ENCODE measurements at places on chromosomes 7 and 10.

- DNase-seq = no peak
Observed at GRCh38 chr7:152979376-152979775, 219.8 kb downstream of the ACTR3B start.

DNA sequence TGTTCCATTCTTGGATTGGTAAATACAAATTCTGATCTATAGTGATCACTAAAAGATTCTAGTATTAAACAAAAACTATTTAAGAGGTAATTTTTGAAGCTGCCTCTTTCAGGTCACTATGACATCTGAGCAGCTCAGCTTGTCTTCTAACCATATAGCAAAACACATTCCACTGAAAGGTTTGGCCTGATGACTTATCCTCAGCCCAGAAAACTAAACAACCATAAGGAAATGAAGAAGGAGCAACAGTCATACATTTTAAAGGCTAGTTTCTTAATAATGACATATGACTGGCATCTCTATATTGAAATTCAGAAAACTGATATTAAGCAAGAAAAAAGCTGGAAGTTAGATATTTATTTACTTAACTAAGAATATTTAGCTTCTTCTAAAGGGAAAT is 24.6 kb downstream of the NT5C2 start:
- no peak for DNase-seq

GRCh38 chr10:15703151-15703880 is 16.4 kb downstream of the ITGA8 start:
- DNase-seq = no peak

- DNase-seq = peak; percentile 16
Observed at GRCh38 chr7:111953611-111954010, 252.6 kb downstream of the DOCK4 start.

DNA sequence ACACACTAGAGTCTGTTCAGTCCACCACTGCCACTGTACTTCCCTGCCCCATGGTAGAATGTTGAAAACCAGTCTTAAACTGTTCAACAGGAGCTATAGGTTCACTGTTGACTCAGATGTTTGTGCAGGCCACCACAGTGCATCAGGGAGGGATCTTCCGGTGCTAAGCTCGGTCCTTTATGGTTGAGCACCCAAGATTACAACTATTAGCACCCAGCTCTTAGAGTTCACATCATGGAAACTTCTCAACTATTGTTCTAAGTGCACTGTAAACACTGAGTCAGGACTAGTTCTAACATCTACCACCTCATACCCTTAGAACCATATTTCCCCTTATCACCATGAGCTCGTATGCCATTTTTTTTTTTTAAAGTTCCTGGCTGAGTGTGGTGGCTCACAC is 97.1 kb upstream of the MXI1 start:
- no peak for DNase-seq

DNA sequence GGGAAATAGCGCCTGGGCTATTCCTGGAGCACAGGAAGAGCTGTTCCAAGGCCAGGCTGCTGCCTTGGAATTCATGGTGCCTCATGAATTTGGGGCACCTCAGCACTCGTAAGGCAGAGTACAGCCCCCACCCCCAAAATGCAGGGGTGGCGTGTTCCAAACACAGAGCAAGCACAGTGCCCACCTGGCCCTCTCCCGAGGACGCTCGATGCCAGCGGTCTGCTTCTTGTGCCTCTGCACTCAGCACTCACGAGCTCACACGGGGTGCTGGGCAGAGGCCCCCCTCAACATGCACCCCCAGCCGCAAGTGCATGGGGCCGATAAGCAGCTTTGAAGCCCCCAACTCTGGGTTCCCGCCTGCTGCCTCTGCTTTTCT is 60.1 kb downstream of the ZRANB1 start:
- no peak for DNase-seq

DNA sequence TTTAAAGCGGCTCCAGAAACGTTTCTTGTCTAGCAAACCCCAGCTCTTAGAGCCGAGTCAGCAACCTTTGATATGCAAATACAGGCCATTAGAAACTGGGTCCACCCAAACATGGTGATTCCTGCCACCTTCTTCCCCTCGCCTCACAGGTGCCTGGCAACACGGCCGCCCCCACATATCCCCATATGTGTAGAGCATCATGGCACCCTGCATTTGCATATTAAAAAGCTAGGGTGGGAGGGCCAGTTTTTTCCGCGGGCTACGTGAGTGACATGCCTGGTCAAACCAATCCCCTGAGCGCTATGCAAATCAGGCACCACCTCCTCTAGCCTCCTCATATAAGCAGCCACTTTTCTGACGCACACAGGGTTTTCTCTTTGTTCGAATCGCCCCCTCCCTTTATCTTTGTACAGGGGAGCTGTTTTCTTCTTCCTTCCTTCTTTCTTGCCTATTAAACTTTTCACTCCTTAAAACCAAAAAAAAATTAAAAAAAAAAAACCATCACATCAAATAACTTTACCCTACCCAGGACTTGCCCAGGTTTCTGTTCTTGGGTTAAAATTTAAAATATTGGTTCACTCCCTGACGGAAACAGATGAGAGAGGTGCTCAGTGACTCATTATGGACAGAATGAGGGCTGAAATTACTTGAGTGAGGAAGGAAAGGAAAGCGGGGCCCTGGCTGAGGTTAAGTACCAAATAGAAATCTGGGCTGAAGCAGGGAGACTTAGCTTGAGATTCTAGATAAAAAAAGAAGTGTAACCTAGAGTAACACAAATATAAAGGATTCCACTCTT is 59.8 kb downstream of the COA1 start:
- no peak for DNase-seq

DNA sequence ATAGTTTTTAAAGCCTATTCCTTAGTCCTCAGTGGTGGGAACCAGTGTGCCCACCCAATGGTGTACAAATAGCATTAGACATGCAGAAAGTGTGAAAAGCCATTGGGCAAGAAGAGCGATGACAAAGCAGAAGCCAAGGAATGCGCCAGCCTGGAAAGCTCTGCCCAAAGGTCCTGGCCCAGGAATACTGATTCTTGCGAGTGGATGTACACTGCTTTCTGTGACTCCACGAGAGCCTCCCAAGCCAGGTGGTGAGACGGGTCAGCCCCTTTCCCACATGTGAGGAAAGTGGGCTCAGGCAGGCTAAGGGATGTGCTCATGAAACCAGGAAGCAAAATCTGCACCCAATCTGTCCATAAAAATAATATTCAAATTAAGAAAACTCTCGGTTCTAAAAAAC is 106.6 kb downstream of the ADCY1 start:
- DNase-seq = no peak

- DNase-seq = no peak
Observed at GRCh38 chr10:74988054-74988775, 123.2 kb upstream of the SAMD8 start.

GRCh38 chr10:86187499-86188239 is 178.9 kb downstream of the GRID1 start:
- no peak for DNase-seq

DNA sequence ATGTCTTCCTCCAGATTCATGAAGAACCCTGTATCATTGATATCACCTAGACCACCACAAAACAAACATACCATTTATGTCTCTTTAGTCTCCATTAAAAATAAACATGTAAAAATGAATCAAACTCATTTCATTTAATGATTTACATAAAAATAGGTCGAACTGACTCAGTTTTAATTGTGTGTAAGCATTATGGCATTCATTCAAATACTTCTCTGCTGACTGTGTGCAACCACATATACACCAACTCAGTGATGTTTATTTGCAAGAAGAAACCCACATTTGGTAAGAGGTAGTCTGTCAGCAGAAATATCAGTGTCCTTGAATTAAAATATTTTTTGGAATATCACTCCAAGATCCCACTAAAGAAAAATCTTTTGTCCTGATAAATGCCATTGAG is 30.5 kb downstream of the ABCB1 start:
- DNase-seq = no peak

DNA sequence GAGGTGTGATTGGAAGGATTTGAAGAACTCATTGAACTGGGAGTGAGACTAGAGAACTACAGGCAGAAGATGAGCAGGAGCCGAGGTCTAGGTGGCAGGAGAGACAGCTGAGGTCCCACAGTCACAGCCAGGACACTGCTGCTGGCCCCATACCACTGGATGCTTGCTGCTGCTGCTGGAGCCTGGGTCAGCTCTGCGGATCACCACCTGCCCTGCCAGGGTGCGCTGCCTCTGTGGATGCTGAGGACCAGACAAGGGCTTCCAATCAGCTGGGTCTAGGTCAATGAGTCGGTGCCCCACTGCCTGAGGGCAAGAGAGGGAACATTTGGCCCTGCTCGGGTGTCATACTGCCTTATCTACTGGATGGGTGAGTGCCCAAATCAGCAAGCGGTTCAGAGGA is 94.4 kb downstream of the FRMD4A start:
- no peak for DNase-seq

DNA sequence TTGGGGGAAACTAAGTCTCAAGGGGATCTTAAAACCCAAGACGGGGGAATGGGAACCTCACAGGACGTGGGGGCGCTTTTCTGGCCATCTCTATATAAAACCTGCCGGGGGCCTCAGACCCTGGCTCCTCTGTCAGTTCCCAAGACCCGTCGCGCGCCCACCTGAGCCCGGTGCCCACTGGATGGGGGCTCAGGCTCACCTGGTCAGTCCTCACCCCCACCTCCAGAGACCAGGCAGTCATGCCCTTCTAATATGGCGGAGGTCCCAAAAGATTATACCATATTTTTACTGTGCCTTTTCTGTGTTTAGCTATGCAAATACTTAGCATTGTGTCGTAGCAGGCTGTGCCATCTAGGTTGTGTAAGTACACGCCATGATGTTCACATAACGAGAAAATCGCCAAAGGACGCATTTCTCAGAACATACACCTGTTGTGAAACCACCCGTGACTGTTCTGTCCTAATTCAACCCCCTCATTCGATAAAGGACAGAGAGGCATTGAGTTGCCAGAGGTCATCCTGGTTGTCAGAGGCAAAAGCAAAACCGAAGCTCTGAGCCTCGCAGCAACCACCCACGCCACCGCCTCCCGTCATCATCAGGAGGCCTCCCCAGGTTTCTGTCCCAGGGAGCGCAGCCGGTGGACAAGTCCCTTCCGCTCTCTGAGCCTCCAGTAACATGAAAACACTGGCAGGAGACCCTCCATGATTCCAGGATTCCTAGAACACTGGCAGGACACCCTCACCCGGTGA is 28.9 kb downstream of the OAT start:
- no peak for DNase-seq

- no peak for DNase-seq
Observed at GRCh38 chr7:132828502-132828901, 252.2 kb upstream of the PLXNA4 start.

GRCh38 chr7:70788276-70788675 is 343.7 kb upstream of the GALNT17 start:
- no peak for DNase-seq

GRCh38 chr10:106467506-106467905 is 697.0 kb downstream of the SORCS1 start:
- DNase-seq = no peak

DNA sequence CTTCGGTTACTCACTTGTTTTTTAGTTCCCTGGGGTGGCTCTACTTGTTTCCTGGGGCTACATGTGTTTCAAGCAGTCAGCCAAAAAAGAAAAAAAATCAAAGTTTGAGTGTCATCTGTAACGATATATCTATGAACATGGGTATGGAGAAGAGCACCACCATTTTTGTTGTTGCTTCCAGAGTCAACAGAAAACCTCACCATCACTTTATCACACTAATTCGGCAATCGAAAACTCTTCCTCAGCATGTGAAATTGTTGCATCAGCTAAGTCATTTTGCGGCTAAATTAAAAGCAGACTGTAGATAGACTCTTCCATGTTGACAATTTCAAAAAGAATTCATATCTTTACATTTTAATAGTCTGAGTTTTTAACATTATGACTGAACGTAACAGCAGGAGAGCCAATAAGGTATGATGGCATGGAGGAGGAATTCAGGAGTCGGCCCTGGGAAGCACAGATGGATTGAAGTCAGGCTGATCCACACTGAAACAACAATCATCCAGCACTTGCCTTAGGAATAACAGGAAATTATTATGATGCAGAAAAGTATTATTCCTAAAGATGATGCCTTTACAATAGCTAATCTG is 455.7 kb upstream of the KLF6 start:
- DNase-seq = no peak

DNA sequence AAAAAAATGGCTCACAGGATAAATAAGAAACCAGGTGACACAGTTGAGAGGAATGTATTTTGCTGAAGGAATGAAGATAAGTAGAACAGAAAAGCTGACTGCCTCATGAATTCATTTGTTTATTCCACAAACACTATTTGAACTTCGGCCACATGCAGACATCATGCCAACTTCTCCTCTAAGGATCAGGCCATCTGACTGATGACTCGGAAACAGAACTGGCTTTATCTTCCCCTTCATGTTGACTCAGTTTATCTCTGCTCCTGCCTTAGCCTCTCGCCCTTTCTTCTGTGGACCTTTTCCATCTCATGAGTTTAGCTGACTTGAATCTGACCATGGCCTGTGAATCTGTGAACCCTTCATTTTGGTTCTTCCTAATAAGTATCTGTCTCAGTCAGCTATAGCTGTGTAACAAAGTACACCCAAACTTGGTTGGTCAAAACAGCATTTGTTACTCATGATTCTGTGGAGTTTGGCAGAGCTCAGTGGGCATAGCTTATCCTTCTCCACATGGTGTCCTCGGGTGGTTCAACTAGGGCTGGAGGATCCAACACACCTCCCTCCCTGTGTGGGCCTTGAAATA is 44.0 kb upstream of the GRID1 start:
- DNase-seq = no peak

GRCh38 chr7:121337398-121337797 is 8.6 kb downstream of the WNT16 start:
- no peak for DNase-seq

DNA sequence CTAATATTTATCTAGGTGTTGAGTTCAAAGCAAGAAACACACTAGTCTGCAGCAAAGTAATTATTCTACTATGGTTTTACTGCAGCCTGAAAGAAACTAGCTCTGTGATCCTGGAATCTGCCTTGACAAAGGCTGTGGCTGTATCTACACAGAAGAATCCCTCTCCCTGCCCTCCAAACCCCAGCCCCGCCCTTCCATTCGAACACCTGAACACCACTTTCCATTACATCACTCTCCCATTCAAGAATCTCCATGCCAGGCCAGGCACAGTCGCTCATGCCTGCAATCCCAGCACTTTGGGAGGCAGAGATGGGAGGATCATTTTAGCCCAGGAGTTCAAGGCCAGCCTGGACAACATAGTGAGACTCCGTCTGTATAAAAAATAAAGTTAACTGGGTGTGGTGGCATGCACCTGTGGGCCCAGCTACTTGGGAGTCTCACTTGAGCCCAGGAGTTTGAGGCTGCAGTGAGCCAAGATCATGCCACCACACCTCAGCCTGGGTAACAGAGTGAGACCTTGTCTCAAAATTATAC is 23.3 kb downstream of the LRRC20 start:
- no peak for DNase-seq

- DNase-seq = no peak
Observed at GRCh38 chr10:62843600-62843999, 27.4 kb upstream of the EGR2 start.

- DNase-seq = no peak
Observed at GRCh38 chr7:114160925-114161324, 242.1 kb upstream of the PPP1R3A start.

GRCh38 chr10:131556897-131557495 is 245.5 kb upstream of the TCERG1L start:
- DNase-seq = no peak

GRCh38 chr7:46942574-46942973 is 639.3 kb downstream of the TNS3 start:
- no peak for DNase-seq

GRCh38 chr10:60496181-60496580 is 106.5 kb upstream of the ANK3 start:
- DNase-seq = no peak

GRCh38 chr7:110604206-110604605 is 486.7 kb upstream of the LRRN3 start:
- no peak for DNase-seq

Measured in DMS79 treated with DMSO at 0.1 percent for 48 hours (cell line).